IMR-90 (cell line): ENCODE measurements at places on chromosomes 13 and 19.
A peak's percentile ranks its signal among the peaks of the same experiment; 100 is the strongest.

GRCh38 chr13:109130093-109130835 is 500.9 kb downstream of the MYO16 start:
- no peak for DNase-seq

DNA sequence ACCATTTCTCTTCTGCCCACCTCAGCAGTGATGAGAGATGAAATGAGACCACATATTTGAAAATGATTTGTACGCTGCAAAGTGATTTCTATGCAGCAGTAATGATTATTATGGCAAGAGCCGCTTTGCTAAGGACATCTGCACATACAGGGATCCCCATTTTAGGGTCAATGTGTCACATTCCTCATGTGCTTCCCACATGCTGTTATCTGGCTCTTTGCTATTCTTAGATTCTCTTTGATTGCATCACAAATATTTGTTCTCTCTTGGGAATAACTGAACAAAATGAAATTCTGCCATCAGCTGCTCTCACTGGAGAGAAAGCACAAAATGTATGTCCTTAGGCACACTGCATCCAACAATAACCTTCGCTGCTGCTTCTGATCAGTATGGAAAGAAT is 209.5 kb upstream of the IPO5 start:
- DNase-seq, result no peak

DNA sequence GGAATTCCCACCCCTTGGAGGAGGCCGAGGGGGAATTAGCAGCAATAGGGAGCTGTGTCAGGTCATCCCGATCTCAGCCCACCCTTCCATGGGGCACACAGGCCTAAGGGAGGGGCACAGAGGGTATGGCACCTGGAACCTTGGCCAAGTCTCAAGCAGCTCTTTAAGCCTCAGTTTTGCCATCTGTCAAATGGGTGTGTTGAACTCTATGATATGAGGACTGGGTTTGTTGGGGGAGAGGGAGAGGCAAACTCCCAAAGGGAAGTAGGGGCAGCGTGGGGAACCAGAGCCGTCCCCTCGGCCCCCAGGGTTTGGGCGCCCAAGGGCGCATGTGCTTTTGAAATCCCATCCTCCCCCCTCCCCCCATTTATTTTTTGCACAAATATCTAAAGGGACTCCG is 49.7 kb downstream of the COLGALT1 start:
- no peak for DNase-seq

DNA sequence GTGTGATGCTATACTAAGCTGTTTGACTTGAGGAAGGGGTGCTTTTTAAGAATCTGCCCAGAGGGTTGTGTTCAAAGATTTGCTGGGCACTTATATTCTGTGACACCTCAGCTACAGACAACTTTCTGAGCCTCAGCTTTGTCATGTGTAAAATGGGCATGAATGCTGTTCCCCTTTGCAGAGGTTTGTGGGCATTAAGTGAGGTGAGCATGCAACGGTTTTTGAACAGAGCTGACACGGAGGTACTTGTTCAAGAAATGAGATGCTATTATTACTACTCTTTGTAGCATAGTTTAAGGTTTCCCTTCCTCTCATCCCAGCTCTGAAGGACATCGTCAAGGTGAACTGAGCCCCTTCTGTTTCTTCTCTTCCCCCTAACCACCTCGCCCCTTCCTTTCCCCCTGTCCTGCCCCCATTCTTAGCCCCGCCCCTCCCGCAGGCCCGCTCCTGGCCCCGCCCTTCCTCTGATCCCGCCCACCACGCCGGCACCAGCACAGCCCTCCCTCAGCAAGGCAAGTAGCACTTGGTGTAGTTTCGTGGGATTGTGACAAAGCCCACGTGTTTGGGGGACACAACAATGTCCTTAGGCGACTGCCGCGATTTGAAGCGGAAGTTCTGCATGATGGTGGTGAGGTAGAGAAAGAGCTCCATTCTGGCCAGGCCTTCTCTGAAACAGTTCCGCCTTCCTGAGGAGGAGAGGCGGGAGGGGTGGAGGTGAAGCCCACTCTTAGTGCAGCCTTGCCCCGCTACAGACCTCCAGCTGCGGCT is 26.1 kb upstream of the CYP2A7 start:
- no peak for DNase-seq

DNA sequence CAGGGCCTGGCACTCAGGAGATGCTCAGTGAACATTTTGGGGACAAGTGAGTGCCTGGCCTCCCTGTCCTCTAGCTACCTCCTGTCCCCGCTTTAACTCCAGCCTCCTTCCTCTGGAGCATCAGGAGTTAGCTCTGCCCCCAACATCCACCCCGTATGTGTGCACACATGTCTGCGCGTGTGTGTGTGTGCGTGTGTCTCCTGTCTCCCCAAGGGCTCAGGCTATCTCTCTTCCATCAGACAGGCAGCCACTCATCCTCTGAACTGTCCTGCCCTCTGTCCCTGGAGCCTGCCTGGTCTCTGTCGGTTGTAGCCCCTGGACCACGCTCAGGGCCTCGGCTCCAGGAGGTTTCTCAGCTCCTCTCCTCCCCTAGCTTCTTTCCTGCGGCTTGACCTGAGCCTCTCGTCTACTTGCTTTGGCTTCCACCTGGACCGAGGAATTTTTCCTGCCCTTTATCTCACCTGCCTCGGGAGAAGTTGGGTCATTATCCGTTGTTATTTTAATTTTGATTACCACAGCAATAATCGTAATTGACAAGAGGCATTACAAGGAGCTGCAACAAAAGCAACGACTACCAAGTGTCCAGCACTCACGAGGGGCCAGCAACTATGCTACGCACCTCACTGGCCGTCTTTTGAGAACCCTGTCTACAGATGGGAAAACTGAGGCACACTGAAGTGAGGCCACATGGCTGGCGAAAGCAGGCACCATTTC is 32.0 kb upstream of the ASF1B start:
- DNase-seq, result no peak

DNA sequence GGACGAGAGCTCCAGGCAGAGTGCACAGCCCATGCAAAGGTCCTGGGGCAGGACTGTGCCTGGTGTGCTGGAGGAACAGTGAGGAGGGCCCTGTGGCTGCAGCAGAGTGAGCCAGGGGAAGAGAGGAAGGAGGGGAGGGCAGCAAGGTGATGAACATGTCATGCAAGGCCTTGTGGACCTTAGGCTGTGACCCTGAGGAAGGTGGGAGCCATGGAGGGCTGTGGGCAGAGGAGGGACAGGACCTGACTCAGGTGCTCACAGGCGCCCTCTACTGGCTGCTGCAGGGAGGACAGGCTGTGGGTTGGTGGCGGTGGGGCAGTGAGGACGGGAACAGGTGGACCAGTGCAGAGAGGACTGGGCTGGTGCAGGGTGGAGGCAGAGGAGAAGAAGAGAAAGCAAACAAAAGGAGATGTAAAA is 170.3 kb downstream of the PTPRS start:
- no peak for DNase-seq

DNA sequence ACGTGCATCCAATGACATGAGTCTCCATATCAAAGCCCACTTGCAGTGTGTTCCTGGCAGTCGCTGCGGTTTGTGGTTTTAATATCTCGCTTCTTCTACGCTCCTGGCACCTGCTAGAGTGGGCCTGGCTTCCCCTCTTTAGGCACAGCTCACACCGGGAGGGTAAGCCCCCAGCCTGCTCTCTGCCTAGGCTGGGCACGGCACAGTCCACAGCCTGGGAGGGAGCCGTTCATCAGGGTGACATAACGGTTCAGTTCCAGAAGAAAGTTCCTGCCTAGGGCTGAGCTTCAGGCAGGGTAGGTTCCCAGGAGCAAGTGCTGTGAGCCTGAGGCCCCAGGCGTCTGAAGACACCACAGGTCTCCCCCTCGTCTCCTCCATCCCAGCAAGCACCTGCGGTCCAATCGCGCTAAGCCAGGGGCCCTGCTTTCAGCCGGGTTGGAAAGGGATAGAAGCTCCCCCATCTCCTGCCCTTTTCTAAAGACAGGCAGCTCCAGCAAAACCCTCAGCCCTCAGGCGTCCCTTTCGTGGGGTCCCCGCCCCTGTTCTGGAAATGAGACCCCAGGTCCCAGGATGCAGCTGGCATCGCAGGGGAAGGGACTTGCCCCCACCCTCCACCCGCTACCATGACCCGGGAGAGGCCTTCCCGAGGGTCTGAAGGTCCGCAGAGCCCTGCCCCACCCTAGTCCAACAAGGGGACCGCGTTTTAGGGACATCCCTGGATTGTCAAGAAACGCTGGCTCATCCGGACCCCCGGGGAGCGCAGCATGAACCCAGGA is 121.6 kb upstream of the ZNF507 start:
- DNase-seq, result no peak

- DNase-seq, result no peak
These were observed 25.6 kb downstream of the RUBCNL start for GRCh38 chr13:46361276-46361934.

DNA sequence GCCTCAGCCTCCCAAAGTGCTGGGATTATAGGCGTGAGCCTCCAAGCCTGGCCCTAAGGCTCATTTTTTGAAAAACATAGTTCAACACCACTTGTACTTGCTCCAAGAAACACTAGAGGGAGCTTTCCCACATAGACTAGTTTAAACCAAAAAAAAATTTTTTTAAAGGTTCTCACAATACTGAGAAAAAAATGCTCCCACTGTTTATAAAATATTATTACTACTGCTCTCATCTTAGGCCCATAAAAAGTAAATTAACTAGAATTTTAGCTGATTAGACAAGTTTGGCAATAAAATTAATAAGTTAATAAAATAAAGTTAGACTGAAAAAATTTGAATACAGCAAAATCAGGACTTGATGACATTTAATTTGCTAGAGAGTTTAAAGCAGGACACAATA is 109.5 kb downstream of the TBC1D4 start:
- peak; percentile 62 for DNase-seq

DNA sequence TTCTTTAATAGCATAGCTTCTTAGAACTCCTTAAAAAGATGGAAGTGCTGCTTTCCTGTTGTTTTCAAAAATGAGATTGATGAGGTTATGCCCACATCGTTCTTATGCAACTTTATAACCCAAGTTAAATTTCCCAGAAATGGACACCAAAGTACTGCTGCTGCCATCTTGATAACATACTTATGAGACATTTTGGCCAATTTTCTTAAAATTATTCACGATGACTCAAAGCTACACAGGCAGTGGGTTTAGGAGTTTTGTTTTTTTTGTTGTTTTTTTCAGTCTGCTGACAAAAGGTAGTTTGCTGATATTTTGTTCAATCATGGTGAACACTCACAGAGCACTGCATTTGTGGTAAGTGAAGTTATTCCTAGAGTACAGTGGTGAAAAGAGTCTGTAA is 54.9 kb upstream of the RFC3 start:
- no peak for DNase-seq

GRCh38 chr13:110012102-110012739 is 225.8 kb upstream of the IRS2 start:
- peak; percentile 97 for DNase-seq

GRCh38 chr19:30637926-30638325 is 265.7 kb downstream of the ZNF536 start:
- no peak for DNase-seq

GRCh38 chr19:1992759-1993260 is 22.7 kb downstream of the BTBD2 start:
- no peak for DNase-seq

- peak; percentile 70 for DNase-seq
These were observed 45.2 kb upstream of the AMER2 start for GRCh38 chr13:25217023-25217885.

DNA sequence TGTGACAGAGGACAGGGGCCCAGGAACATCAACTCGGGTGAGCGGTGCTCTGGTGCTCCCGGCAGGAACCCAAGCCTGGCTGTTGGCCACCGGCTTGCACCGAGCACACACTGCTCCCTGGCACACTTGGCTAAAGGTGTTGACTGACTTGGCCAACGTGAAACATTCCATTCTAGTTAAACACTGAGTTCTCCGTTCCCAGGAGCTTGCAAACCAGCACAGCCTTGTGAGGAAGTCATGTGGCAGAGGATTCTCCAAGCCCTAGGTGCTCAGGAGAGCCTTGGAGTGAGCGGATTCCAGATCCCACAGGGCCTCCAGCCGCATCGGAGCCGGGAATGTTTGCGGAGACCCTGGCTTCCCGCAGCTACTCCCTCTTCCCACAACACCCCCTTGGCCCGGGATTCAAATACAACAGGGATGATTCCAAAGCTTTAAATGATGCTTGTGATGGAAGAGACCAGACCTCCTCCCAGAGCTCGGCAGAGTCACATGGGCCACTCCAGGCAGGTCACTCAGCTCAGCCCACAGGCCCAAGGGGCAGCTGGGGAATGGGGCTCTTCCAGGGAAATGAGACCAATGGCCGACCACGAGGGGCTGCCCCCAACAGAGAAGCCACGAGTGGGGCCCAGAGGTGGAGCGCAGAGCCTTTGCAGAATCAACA is 2.9 kb downstream of the C13orf46 start:
- DNase-seq, result peak; percentile 23

- no peak for DNase-seq
These were observed 167.5 kb upstream of the UBL3 start for GRCh38 chr13:30017880-30018279.

DNA sequence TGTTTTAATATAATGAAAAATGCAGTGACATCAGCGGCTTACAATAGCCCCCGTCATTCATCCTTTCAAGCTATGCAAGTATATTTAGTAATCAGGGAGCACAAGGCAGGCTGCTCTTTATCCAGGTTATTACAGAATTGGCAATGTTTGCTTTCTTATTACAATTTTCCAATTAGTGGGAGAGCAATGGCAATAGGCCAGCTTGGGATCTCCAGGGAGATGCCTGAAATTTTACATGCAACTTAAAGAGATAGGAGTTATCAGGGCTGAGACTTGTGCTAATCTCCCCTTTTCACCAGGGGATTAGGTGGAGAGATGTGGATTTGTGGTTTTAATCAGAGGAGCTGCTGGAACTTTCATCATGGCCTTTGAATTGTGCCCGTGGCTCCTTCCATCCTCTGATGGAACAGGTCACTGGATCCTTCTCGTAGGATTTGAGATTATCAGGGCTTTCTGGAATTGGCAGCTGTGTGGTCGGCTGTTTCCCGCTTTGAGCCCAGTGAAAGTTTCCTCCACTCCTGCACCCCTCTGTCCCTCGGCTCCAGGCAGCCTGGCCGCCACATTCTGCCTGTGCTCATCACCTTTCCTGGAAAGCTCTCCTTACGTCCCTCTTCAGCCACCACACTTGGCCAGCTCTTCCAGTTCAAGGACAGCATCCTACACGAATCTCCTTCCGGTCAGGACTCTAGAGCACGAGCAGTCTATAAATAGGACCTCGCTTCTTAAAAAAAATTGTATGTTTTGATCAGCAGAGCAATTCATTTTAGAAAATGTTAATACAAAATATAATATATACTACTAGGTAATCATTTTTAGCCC is 47.0 kb downstream of the CBY2 start:
- no peak for DNase-seq

- DNase-seq, result peak; percentile 81
These were observed at the start of gene ZNF844 for GRCh38 chr19:12064590-12065538. Gene ZNF844, plus strand, starts transcription at chr19:12064731. Its CDS starts 143 bp downstream, at chr19:12064874.
